ENCODE measurements at places on chromosomes 7 and 10. TPM values are rescaled to one million over a fixed set of nuclear protein-coding genes. Genes with fewer than 3 reads are reported as not detected.

- H3K4me3 ChIP-seq, result no peak overlapping the region
- no peak for DNase-seq
- no peaks in the 10 kb centered on the region for H3K36me3 ChIP-seq
- no peak overlapping the region for H3K27ac ChIP-seq
- no peaks in the 10 kb centered on the region for H3K27me3 ChIP-seq
- no peaks in the 10 kb centered on the region for H3K4me1 ChIP-seq
Measured at GRCh38 chr7:112104120-112104519, 102.1 kb downstream of the DOCK4 start.

DNA sequence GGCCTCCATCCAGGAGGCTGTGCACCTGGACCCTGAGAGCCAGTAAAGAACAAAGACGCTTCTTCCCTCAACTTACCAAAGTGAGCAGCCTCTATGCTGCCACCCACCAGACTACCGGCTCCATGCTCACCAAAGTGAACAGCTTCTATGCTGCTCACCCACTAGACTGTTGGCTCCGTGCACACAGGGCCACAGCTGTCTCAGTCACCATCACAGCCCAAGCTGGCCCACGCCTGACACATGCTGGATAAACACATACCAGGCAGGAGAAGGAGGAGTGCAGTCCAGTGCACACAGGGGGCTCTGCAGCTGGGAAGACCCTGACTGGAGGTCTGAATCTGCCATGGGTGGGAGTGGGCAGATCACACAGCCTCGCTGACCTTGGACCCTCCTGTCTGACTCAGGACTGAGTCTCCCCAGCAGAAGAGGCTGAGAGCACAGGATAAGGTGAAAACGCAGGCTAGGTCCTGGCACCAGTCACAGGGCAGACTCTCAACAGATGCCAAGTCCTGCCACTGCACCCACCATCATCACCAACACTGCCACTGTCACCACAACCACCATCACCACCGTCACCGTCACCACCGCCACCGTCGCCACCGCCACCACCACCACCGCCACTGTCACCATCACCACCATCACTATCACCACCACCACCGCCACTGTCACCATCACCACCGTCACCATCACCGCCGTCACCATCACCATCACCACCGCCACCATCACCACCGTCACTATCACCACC, 130.9 kb downstream of the MAD1L1 start:
- H3K27me3 ChIP-seq, result no peaks in the 10 kb centered on the region
- no peak for DNase-seq
- no peaks in the 10 kb centered on the region for H3K36me3 ChIP-seq
- H3K4me3 ChIP-seq, result no peak overlapping the region
- no peaks in the 10 kb centered on the region for H3K4me1 ChIP-seq

The PIK3CG gene
- total RNA-seq, result 3.3 TPM

DNA sequence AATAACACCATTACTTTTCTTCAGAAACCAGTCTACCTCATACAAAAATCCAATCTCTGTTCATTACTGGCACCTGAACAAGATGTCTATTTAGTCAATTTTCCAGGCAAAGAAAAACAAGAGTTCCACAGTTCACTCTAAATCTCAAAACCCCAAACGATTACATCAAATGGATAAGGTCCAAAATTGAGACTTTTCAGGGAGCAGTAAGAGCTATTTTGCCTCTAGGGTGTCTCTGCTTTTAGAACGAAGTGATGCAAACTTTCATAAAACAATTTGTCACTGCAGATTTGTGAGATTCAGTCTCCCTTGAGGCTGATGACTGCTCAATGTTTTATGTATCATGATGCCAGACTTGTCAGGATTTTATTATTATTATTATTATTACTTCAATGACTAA, 937.0 kb upstream of the PHF14 start:
- no peaks in the 10 kb centered on the region for H3K4me1 ChIP-seq
- H3K27ac ChIP-seq, result no peak overlapping the region
- H3K27me3 ChIP-seq, result no peaks in the 10 kb centered on the region
- H3K36me3 ChIP-seq, result no peaks in the 10 kb centered on the region
- no peak overlapping the region for H3K4me3 ChIP-seq

DNA sequence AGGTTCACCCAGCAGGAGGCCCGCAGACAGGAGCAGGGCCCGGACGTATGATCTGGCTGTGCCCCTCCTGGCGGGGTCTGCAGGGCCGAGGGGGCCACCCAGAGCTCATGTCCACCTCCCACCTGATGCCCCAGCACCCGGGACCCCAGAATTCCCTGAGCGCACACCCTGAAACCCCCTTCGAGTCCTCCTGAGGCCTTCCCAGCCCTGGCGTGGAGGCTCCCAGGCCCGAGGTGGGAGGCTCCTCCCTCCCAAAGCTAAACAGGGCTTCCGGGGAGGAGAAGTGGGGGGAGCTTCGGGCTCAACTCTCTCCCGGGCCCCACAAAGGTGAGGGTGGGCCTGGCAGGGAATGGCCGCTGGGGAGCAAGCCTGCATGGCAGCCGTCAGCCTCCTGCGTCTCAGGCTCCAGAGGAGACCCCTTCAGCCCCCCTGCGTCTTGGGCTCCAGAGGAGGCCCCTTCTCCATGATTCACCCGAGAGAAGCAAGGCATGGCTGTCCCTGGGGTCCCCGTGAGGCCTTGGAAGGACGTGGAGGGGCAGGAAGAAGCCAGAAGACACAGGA, 30.2 kb downstream of the MICALL2 start:
- no peak overlapping the region for H3K4me3 ChIP-seq
- no peaks in the 10 kb centered on the region for H3K36me3 ChIP-seq
- DNase-seq, result no peak
- H3K4me1 ChIP-seq, result no peaks in the 10 kb centered on the region

The CYP2C19 gene
- total RNA-seq, result not detected

The JCAD gene
- 11.1 TPM for total RNA-seq

DNA sequence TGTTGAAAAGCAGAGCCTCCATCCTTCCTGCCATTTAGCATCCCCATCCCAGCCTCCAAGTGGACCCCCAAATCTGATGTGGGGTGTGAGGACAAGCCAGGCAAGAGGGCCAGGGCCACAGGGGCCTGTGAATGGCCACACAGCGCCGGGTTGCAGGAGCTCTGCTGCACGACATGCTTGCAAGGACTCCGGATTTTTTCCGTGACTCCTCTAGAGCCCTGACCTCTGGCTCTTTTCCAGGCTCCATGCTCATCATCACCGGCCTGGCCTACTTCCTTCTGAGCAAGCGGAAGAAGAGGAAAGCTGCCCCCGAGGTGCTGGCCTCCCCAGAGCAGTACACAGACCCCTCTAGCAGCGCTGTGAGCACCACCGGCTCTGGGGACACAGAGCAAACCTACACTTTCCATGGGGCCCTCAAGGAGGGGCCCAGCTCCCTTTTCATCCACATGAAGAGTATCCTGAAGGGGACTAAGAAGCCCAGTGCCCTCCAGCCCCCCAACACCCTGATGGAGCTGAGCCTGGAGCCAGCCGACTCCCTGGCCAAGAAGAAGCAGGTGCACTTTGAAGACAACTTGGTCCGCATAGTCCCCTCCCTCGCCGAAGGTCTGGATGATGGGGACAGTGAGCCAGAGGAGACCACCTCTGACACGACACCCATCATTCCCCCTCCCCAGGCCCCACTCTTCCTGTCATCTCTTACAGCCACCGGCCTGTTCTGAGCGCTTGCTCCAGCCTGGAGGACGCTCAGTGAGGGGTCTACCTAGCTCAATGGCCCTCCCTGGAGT, 23.5 kb downstream of the TMEM72 start:
- no peaks in the 10 kb centered on the region for H3K36me3 ChIP-seq
- H3K4me3 ChIP-seq, result no peak overlapping the region
- H3K27ac ChIP-seq, result peak overlapping the region; percentile 72

- no peak overlapping the region for H3K27ac ChIP-seq
- no peaks in the 10 kb centered on the region for H3K4me1 ChIP-seq
- DNase-seq, result no peak
- no peak overlapping the region for H3K4me3 ChIP-seq
- H3K36me3 ChIP-seq, result no peaks in the 10 kb centered on the region
Measured at GRCh38 chr10:120688928-120689327, 162.2 kb upstream of the WDR11 start.

The GSAP gene
- 27.5 TPM for total RNA-seq

The NKX6-2 gene
- total RNA-seq, result not detected

GRCh38 chr10:90062786-90063185, 361.4 kb downstream of the KIF20B start:
- no peaks in the 10 kb centered on the region for H3K4me1 ChIP-seq
- H3K27ac ChIP-seq, result no peak overlapping the region
- H3K4me3 ChIP-seq, result no peak overlapping the region

The UCMA gene
- total RNA-seq, result not detected

The SLC16A12 gene
- 4.8 TPM for total RNA-seq

GRCh38 chr10:1270906-1271305, 214.7 kb downstream of the WDR37 start:
- no peaks in the 10 kb centered on the region for H3K27me3 ChIP-seq
- no peaks in the 10 kb centered on the region for H3K4me1 ChIP-seq
- H3K4me3 ChIP-seq, result no peak overlapping the region
- DNase-seq, result no peak
- no peak overlapping the region for H3K27ac ChIP-seq

The OR2A5 gene
- not detected for total RNA-seq

DNA sequence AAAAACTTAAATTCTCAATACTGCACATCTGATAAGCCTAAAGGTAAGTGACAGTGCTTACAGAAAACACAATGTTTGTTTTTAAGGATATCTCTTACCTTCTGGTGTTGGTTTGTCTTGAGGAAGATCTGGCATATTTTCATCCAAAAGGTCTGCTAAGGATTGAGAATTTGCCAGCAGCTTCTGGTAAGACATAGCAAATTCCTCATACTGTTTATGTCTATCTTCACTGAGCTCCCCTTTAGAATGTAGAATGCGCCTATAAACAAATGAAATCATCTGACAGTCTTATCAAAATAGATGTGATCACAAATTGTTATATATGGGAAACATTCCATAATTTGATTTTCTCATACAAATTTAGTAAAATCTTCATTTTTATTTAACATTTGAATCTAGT, 28.7 kb downstream of the UPF2 start:
- no peaks in the 10 kb centered on the region for H3K36me3 ChIP-seq
- no peaks in the 10 kb centered on the region for H3K4me1 ChIP-seq
- no peaks in the 10 kb centered on the region for H3K27me3 ChIP-seq
- H3K27ac ChIP-seq, result no peak overlapping the region
- no peak for DNase-seq

DNA sequence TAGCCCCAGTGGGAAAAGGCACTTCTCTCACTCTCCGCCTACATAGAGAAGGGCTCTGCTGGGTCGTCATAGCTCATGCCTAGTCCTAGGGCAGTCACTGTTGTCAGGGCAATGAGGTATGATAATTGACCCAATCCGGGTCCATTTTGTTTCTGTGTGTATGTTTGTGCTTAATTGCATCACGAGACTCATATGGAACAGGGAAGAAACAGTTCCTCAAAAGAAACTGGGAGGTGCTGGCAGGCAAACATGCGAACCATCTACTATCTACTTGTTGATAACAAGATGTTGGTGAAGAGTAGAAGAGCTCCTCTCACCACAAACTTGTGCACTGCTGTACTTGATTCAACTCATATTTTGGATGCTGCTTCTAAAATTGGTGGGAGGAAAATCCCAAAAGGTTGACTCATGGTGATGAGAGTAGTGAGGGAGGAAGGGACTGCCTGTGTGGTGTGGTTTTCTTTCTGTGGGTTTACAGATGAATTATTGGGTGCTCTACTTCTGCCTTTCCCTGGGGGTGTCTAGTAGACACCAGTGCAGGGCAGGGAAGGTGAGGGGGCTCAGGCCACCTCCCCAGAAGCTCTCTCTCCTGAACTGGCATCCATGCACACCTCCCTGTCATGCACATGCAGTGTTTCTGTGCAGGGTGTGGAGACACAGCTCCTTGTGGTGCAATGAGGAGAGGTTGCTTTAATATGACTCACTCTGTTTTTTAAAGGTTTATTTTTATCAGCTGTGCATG, 29.4 kb downstream of the LSMEM1 start:
- no peak overlapping the region for H3K4me3 ChIP-seq
- H3K27me3 ChIP-seq, result no peaks in the 10 kb centered on the region
- peak overlapping the region; percentile 25 for H3K27ac ChIP-seq
- no peak for DNase-seq
- no peaks in the 10 kb centered on the region for H3K4me1 ChIP-seq

DNA sequence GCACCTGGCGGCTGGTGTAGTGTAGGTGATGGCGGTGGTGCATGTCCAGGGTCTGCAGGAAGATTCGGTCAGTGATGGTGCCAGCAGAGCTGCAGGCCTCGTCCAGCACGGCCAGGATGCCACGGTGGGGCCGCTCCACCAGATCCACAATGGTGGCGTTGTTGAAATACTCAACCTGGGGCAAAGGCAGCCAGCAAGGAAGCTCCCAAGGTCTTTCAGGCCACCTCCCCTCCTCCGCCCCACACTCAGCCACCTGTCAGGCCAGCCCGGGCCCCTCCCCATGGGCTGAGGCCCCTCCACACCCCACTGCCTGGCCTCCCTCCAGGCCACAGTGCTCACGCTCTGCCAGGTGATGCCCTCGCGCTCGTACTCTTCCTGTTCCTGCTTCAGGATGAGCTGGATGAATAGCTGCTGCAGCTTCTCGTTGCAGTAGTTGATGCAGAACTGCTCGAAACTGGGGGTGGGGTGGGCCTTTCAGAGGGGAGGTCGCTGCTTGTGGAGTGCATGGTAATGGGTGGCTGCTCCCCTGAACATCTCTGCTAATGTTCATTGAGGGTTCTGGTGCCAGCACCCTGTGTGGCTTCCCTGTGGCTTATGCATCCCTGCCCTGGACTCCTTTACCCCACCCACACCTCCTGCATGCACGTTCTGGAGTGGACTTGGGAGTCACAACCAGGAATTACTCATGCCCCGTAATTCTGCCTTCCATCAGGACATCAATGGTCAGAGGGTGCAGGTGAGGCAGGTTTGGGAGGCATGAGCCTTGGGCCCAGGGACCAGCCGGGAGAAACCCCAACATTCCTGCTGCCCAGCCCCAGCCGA, 8.9 kb downstream of the MYO1G start:
- no peak overlapping the region for H3K4me3 ChIP-seq
- DNase-seq, result no peak
- no peaks in the 10 kb centered on the region for H3K36me3 ChIP-seq
- no peaks in the 10 kb centered on the region for H3K4me1 ChIP-seq
- no peak overlapping the region for H3K27ac ChIP-seq
- no peaks in the 10 kb centered on the region for H3K27me3 ChIP-seq

GRCh38 chr7:45021604-45022296, 21.7 kb downstream of the CCM2 start:
- no peaks in the 10 kb centered on the region for H3K27me3 ChIP-seq
- DNase-seq, result no peak
- H3K27ac ChIP-seq, result no peak overlapping the region
- H3K4me1 ChIP-seq, result no peaks in the 10 kb centered on the region
- no peak overlapping the region for H3K4me3 ChIP-seq

The ACTL6B gene
- total RNA-seq, result not detected

The CD36 gene
- 240 TPM for total RNA-seq

The LEP gene
- total RNA-seq, result 48.2 TPM

GRCh38 chr10:113086282-113086681, 136.2 kb downstream of the TCF7L2 start:
- no peak for DNase-seq
- no peak overlapping the region for H3K4me3 ChIP-seq
- H3K36me3 ChIP-seq, result no peaks in the 10 kb centered on the region
- H3K27ac ChIP-seq, result no peak overlapping the region
- H3K27me3 ChIP-seq, result no peaks in the 10 kb centered on the region

The GTPBP10 gene
- 22.3 TPM for total RNA-seq

- H3K4me1 ChIP-seq, result peaks cover 25% of the 10 kb centered on the region
- peak overlapping the region; percentile 46 for H3K27ac ChIP-seq
- no peaks in the 10 kb centered on the region for H3K27me3 ChIP-seq
- no peak overlapping the region for H3K4me3 ChIP-seq
Measured at GRCh38 chr10:79116368-79116767, 47.6 kb downstream of the ZMIZ1 start.
